ENCODE measurements at places on chromosomes 2 and 18. TPM values are rescaled to one million over a fixed set of nuclear protein-coding genes. Genes with fewer than 3 reads are reported as not detected.

The DTNA gene
- total RNA-seq: 41.1 TPM

The AMER3 gene
- total RNA-seq: 1.1 TPM

The FAM117B gene
- total RNA-seq: 34.0 TPM

The PSD4 gene
- total RNA-seq: 5.2 TPM

The SERPINB2 gene
- not detected for total RNA-seq

The ANTXR1 gene
- total RNA-seq: 34.7 TPM

The TMEM169 gene
- 0.63 TPM for total RNA-seq

The CFC1 gene
- 1.4 TPM for total RNA-seq

The CAPN14 gene
- total RNA-seq: 0.31 TPM

The RUFY4 gene
- not detected for total RNA-seq

The THSD7B gene
- 2.3 TPM for total RNA-seq

The UPP2 gene
- not detected for total RNA-seq

DNA sequence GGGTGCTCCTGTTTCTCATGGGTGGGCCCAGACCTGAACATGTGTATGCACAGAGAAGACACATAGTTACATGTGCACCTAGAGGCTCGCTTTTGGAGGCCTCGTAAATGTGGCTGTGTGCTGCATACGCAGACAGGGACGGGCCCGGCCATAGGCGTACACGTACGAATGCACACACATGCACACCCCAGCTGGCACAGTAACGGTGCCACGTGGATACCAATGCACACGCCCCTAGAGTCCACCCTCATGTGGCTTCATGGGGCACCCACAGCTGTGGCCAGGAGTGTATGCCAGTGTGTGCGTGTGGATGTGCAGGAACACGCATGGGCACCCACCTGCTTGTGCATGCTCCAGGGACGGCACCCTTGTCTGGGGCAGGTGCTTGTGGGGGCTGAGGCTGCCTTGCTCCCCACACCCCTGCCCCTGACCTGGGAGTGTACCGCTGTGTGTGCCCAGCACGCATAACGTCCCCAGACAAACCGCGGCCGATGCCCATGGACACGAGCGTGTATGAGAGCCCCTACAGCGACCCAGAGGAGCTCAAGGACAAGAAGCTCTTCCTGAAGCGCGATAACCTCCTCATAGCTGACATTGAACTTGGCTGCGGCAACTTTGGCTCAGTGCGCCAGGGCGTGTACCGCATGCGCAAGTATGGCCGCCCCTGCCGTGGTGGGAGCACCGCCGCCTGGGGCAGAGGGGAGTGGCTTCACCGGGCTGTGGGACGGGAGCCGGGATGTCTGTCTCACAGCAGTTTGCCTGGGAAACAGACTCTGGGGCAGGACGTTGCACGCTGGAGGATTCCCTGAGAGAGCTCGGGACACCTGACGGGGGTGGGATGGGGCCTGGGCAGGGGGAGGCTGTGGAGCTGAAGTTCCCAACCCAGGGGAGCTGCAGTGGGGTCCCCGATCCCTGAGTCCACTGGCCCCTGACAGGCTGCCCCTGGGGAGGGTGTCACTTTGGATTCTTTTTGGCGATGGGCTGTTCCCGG, 21.0 kb downstream of the ZAP70 start:
- no peak overlapping the region for H3K4me3 ChIP-seq
- H3K4me1 ChIP-seq: no peaks in the 10 kb centered on the region
- H3K27ac ChIP-seq: no peak overlapping the region
- H3K36me3 ChIP-seq: no peaks in the 10 kb centered on the region
- no peaks in the 10 kb centered on the region for H3K27me3 ChIP-seq

DNA sequence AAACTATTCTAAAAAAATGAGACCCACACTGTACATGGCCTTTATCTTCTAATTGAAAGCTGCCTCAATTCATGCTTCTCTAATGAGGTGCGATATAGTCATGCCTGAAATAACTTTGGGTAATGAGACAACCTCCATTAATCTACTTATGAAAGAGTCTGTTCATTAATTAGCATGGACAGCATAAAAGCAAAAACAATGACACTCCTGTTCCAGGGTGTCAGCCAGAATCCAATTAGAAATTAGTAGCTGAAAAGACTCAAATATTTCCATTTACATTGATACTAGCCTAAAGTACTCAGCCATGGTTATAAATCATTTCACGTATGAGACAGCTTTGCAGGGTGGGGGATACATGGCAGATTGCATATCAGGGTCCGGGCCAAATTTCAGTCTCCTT, 288.7 kb downstream of the AKAIN1 start:
- no peak overlapping the region for H3K4me3 ChIP-seq
- no peaks in the 10 kb centered on the region for H3K27me3 ChIP-seq
- H3K4me1 ChIP-seq: no peaks in the 10 kb centered on the region
- no peaks in the 10 kb centered on the region for H3K36me3 ChIP-seq

DNA sequence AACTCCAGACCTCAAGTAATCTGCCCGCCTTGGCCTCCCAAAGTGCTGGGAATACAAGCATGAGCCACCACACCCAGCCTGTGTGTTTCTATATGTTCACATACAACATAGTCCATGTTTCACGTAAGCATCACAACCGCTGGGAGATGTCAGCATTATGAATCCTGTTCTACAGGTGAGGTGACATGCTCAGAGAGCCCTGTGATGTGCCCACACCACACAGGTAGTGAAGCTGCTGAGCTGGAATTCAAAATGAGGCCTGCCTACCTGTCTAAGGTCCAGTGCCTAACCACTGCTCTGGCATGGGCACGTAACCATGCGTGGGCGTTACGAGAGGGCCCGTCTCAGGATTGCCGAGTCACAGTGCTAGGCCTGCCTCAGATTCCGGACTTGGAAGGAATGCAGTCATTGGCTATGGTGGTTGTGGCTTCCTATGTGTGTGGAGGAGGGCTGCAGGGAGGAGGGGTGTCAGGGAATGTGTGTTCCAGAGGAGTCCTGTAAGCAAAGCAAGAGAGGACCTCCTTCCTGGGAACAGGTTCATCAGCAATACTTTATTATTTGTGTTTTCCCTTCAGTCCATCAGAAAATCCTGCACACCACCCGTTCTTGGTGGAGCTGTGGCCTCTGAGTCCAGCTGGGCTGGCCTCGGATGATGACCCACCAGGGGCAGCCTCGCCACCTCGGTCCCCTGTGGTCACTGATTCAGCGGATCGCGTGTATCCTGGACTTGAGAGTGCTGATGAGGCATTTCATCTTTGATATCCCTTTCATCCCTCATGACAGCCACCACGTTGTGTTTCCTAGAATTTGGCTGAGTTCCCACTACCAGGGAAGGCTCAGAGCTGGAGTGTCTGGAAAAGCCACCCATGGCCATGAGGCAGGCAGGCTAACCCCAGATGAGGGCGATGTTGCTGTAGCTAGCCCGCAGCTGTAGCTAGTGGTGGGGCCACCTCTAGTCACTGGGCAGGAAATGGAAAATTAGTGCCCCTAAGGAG, 31.1 kb downstream of the HK2 start:
- H3K4me1 ChIP-seq: no peaks in the 10 kb centered on the region
- H3K36me3 ChIP-seq: peaks cover 12% of the 10 kb centered on the region
- no peak overlapping the region for H3K27ac ChIP-seq
- no peak overlapping the region for H3K4me3 ChIP-seq
- peak; percentile 63 for DNase-seq

GRCh38 chr2:12304564-12305171, 412.1 kb upstream of the TRIB2 start:
- peak overlapping the region; percentile 19 for H3K4me3 ChIP-seq
- no peak for DNase-seq
- H3K36me3 ChIP-seq: no peaks in the 10 kb centered on the region
- H3K27ac ChIP-seq: no peak overlapping the region
- no peaks in the 10 kb centered on the region for H3K27me3 ChIP-seq

DNA sequence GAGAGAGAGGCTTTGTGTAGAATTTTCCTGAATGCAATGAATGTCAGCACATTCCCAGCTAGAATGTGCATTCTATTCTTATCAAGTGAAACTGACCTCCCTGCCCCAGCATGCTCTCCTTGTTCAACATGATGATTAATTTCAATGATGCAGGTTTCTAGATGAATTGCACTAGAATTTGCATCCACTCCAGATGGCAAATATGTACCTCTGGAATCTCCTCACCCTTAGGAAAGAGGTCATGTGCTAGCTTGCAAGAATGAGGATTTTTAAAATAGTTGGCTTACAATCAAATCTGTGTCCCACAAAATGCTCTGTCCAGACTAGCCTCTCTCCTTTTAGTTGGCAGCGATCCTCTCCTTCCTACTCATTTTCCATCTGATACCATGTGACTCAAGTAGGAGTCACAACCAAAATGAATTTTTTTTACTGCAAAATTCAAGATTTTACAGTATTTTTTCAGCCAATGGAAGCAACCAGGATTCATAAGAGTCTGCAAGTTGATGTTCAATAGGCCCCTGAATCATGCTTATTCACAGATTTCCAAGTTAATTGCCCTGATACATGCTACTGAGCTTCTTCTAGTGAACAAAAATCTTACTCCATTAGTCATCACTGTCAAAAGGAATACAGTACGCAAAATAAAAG, 21.0 kb upstream of the STAT4 start:
- peaks cover 25% of the 10 kb centered on the region for H3K4me1 ChIP-seq
- H3K4me3 ChIP-seq: no peak overlapping the region
- H3K27me3 ChIP-seq: no peaks in the 10 kb centered on the region
- DNase-seq: no peak
- no peaks in the 10 kb centered on the region for H3K36me3 ChIP-seq
- H3K27ac ChIP-seq: no peak overlapping the region

DNA sequence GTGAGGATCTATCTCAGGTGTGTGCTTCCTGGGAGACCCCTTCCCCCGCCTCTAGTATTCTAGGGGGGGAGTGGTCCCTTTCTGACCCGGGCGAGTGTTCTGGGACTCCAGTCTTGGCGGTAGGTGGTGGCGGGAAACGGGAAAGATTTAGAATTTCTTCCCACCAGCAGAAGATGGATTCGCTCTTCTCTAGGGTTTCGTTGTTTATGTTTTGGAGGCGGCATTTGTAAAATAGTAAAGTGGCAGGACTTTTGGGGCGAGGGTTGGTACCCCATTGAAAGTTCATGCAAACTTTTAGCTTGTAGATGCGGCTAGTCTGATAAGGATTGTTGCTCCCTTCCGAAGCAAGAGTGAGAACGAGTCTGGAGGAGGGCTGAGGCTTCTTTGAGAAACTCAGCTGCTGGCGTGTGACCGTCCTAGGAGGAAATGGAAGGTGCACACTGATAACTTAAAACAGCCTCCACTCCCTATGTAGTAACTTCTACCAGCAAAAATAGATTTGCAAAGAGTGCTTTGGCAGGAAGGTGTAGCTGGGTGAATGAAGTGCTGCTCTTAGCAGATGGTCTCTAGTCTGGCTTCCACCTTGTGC, 412 bp downstream of the GPD2 start:
- H3K36me3 ChIP-seq: no peaks in the 10 kb centered on the region
- DNase-seq: peak; percentile 72
- H3K4me3 ChIP-seq: peak overlapping the region; percentile 84
- H3K27ac ChIP-seq: peak overlapping the region; percentile 79
- H3K4me1 ChIP-seq: peaks cover 5% of the 10 kb centered on the region

- no peaks in the 10 kb centered on the region for H3K4me1 ChIP-seq
- no peaks in the 10 kb centered on the region for H3K27me3 ChIP-seq
- H3K27ac ChIP-seq: no peak overlapping the region
Measured at GRCh38 chr2:186887107-186888090, 38.4 kb upstream of the ZSWIM2 start.

DNA sequence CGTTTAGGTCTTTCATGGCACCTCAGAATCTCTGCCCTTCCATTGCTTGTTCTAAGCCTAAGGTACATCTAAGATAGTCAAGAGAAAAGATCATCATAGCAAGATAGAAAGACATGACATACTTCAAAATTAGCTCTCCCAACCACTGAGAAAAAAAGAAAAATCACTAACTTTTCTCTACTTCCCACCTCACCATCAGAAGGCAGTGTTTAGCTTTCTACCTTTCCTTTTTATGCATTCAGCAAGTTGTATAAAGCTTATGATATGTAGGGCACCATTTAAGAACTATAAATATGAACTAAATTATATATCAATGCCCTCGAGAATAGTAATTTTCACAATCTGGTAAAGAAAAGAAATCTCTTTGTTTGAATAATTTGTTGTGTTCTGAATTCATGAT, 331.8 kb upstream of the VWC2L start:
- no peaks in the 10 kb centered on the region for H3K27me3 ChIP-seq
- H3K4me3 ChIP-seq: no peak overlapping the region
- no peak overlapping the region for H3K27ac ChIP-seq
- no peaks in the 10 kb centered on the region for H3K36me3 ChIP-seq
- no peak for DNase-seq

- DNase-seq: peak; percentile 64
- H3K27ac ChIP-seq: no peak overlapping the region
- H3K4me1 ChIP-seq: no peaks in the 10 kb centered on the region
- H3K4me3 ChIP-seq: no peak overlapping the region
Measured at GRCh38 chr2:232053777-232054176, 92.3 kb downstream of the DIS3L2 start.

DNA sequence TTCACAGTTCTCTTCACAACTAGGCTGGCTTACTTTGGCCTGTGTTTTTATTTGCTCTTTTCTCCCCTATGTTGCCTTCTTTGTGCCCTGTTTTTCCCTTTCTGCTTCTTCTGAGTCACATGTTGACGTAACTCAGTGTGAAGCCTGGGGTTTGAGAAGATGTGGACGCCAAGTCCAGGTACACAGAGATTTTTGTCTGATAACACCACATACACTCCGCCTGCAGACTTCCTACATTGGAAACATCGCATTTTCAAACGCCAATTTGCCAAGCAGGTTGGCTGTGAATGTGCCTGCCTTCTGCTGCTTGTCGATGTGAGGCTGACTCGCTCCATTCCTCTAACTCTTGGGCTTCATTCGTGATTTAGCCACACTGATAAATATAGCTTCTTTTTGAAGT, 62.6 kb upstream of the FN1 start:
- H3K27me3 ChIP-seq: no peaks in the 10 kb centered on the region
- H3K4me1 ChIP-seq: peaks cover 5% of the 10 kb centered on the region
- DNase-seq: no peak
- no peak overlapping the region for H3K4me3 ChIP-seq
- H3K36me3 ChIP-seq: no peaks in the 10 kb centered on the region

GRCh38 chr18:78726326-78727056, 253.1 kb upstream of the SALL3 start:
- H3K4me1 ChIP-seq: no peaks in the 10 kb centered on the region
- no peak overlapping the region for H3K27ac ChIP-seq
- no peaks in the 10 kb centered on the region for H3K27me3 ChIP-seq
- H3K36me3 ChIP-seq: no peaks in the 10 kb centered on the region
- DNase-seq: peak; percentile 20
- no peak overlapping the region for H3K4me3 ChIP-seq

- H3K36me3 ChIP-seq: no peaks in the 10 kb centered on the region
- no peaks in the 10 kb centered on the region for H3K27me3 ChIP-seq
- DNase-seq: no peak
Measured at GRCh38 chr2:42068571-42069178, 20.9 kb downstream of the PKDCC start.

GRCh38 chr2:231469583-231469950, 5.3 kb upstream of the NCL start:
- no peak overlapping the region for H3K4me3 ChIP-seq
- H3K27me3 ChIP-seq: no peaks in the 10 kb centered on the region
- no peak for DNase-seq

- no peak overlapping the region for H3K4me3 ChIP-seq
- DNase-seq: peak; percentile 71
- H3K36me3 ChIP-seq: no peaks in the 10 kb centered on the region
- H3K4me1 ChIP-seq: peaks cover 3% of the 10 kb centered on the region
- no peaks in the 10 kb centered on the region for H3K27me3 ChIP-seq
- no peak overlapping the region for H3K27ac ChIP-seq
Measured at GRCh38 chr2:121748202-121748601, 7.2 kb upstream of the TSN start.
